Activated CD8-positive, alpha-beta T cell treated with anti-CD3 and anti-CD28 coated beads, Interleukin-2, amount 10 ng/mL, durations not matched to agents 7 days and 5 days (primary cell): ENCODE measurements at places on chromosomes 6 and 20. TPM values are rescaled to one million over a fixed set of nuclear protein-coding genes. Genes with fewer than 3 reads are reported as not detected.

DNA sequence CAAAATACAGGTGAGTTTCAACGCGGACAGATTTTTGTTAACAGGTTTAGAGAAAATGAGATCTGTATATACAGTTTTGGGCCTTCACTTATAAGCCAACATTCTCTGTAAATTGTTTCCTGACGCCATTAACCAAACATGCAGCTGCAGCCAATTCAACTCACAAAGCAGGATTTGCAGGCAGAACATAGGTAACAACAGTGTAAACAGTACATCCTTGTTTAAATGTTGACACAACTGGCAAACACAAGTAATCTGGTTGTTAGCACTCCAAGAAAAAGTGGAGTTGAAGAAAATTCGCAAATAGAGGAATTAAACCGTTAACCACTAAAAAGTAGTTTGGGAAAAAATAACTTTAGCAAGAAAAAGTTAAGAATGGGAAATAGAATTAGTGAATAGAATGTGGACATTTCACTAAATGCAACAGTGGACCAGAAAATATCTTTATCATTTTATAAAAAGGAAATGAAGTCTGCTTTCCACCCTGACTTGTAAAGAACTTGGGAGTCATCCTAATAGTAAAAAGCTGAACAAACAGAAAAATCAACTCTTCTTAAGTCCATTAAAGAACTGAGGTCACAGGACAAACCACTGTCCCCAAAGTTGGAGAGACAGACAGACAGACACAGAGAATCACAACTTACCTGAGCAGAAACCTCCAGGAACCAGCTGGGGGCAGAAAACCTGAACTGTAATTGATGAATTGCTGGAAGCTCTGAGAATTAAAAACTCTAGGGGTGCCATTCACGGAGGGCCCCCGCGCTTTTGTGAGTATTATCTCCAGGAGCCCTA lies 10.1 kb downstream of the SMIM28 start:
- H3K27ac ChIP-seq = no peak overlapping the region
- H3K4me3 ChIP-seq = no peak overlapping the region
- H3K4me1 ChIP-seq = no peaks in the 10 kb centered on the region

Gene C20orf204
- 7.6 TPM for total RNA-seq

DNA sequence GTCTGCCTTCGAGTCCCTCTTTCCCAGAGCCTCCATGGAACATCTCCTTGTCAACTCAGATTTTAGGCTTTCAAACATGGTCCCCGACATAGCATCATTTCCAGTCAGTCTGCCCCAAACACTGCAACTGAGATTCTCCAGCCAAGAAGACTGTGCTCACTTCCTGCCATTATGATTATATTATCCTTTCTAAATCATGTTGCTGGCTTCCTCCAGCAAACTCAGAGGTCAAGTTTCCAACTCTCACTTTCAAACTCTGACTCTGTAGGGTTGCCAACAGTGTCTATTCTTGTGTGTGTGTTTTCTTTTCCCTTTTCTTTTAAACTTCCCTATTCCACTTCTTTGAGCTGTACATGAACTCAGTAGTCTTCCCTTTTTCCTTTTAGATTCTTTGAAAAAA lies 61.2 kb upstream of the TRAF3IP2 start:
- H3K36me3 ChIP-seq = peaks cover 51% of the 10 kb centered on the region
- DNase-seq = no peak
- H3K4me3 ChIP-seq = no peak overlapping the region
- no peaks in the 10 kb centered on the region for H3K4me1 ChIP-seq
- H3K27me3 ChIP-seq = no peaks in the 10 kb centered on the region
- H3K27ac ChIP-seq = no peak overlapping the region

- no peaks in the 10 kb centered on the region for H3K36me3 ChIP-seq
- H3K4me1 ChIP-seq = no peaks in the 10 kb centered on the region
- no peaks in the 10 kb centered on the region for H3K27me3 ChIP-seq
- no peak overlapping the region for H3K4me3 ChIP-seq
- no peak overlapping the region for H3K27ac ChIP-seq
Measured at GRCh38 chr20:15131176-15131575, 793.8 kb upstream of the FLRT3 start.

DNA sequence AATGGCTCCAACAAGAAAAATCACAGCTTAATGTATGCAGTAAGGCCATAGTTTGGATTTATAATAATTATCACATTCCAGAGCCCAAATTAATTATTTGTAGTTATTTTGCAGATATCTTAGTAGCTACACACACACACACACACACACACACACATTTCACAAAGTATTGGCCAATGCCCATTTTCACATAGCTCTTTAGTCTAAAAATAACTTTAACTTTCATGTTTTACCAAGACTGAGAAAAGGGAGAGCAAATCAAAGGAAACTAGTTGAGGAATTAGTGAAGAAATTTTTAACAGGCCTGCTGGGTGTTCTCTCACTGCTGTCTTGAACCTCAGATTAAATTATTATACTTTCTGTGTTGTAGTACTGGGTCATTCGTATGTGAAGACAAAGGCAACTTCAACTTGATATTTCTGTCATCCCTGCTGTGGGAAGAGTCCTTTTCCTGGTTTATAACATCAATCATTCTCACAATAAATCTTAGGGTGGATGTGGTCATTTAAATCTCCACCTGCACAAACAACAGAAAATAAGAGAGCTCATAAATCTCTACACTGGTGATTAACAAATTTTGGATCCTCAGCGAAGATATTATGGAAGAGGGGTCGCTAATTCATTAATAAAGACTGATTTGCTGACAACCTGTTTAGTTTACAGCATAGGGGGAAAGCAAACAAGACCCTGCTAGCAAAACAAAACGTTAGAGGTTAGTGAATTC lies 1.6 kb upstream of the TCF21 start:
- no peak overlapping the region for H3K27ac ChIP-seq
- H3K36me3 ChIP-seq = no peaks in the 10 kb centered on the region
- peaks cover 13% of the 10 kb centered on the region for H3K4me1 ChIP-seq
- H3K27me3 ChIP-seq = peaks cover 62% of the 10 kb centered on the region

DNA sequence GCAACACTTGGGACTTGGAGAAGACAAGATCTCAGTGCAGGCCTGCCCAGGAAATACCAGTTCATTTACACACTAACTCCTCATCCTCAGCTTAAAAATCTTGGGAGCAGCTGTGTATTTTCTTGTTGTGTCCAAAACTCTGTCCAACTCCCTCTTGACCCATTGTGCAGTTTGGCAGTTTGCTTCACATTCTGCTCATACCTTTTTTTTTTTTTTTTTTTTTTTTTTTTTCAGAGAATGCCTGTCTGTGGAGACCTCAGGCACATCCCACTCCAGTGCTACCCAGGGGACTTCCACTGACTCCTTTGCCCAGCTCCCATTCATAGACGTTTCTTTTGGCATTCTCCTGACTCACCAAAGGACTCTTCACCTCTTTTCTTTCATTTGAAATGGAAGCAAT lies 265.8 kb upstream of the TCF21 start:
- H3K4me3 ChIP-seq = no peak overlapping the region
- no peak for DNase-seq
- H3K4me1 ChIP-seq = no peaks in the 10 kb centered on the region
- H3K27me3 ChIP-seq = no peaks in the 10 kb centered on the region
- no peaks in the 10 kb centered on the region for H3K36me3 ChIP-seq

GRCh38 chr6:14765721-14766390 lies 480.0 kb upstream of the JARID2 start:
- H3K27me3 ChIP-seq = peaks cover 3% of the 10 kb centered on the region
- H3K4me3 ChIP-seq = no peak overlapping the region
- H3K36me3 ChIP-seq = no peaks in the 10 kb centered on the region
- H3K4me1 ChIP-seq = peaks cover 4% of the 10 kb centered on the region
- DNase-seq = no peak

DNA sequence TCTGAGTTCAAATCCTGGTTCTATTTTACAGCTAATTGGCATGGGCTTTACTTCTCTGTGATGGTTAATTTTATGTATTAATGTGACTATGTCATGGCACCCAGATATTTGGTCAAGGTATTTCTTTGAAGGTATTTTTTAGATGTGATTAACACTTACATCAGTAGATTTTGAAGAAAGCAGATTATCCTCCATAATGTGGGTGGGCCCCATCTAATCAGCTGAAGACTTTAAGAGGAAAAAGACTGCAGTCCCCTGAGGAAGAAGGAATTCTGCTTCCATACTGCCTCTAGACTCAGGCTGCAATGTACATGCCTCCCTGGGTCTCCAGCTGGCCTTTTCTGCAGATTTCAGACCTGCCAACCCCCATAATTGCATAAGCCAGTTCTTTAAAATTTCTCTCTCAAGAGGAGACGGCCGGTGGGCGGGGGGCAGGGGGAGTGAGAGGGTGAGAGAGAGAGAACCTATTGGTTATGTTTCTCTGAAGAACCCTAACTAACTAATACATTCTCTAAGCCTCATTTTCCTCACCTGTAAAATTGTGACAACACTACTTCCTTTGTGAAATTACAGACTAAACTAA lies 338.2 kb upstream of the PRDM1 start:
- no peak overlapping the region for H3K27ac ChIP-seq
- peaks cover 3% of the 10 kb centered on the region for H3K36me3 ChIP-seq
- no peak overlapping the region for H3K4me3 ChIP-seq
- DNase-seq = no peak

DNA sequence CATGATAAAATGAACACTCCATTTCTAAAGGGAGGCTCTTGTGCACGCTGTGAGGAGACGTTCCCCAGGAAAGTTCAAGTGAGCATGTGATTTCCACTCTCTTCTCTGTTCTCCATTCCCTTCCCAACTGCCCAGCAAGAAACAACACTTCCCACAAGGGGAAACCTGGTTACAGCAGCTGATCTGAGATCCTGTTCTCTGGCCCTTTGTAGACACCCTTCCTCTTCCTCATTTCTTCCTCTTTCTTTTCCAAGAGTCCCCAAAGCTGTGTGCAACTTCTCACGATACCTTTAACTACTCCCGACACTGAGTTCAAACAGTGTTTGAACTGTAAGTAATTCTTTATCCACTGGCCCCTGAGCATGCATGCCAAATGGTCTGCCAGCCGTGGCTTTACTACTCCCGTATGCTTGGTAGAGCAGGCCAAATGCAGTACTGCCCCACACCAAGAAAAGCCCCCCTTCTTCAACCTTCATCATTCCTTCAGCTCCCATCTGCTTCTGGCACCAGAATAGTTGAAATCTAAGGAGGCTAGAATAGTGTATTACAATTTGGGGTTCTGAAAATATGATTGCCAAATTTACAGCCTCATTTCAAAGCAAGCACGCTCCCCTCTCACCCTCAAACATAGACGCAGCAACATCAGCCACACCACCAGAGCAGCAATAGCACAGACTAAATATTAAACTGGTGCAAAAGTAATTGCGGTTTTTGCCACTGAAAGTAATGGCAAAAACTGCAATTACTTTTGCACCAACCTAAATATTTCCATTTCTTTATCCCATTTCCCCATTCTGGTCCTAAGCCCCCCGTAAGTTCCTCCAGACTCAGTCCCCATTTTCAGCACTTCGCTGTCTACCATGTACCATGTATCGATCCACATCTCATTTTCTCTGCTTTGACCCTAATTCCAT lies 4.3 kb downstream of the HLA-DMB start:
- no peak overlapping the region for H3K27ac ChIP-seq
- no peak overlapping the region for H3K4me3 ChIP-seq
- DNase-seq = no peak
- peaks cover 3% of the 10 kb centered on the region for H3K27me3 ChIP-seq
- H3K36me3 ChIP-seq = peaks cover 6% of the 10 kb centered on the region

DNA sequence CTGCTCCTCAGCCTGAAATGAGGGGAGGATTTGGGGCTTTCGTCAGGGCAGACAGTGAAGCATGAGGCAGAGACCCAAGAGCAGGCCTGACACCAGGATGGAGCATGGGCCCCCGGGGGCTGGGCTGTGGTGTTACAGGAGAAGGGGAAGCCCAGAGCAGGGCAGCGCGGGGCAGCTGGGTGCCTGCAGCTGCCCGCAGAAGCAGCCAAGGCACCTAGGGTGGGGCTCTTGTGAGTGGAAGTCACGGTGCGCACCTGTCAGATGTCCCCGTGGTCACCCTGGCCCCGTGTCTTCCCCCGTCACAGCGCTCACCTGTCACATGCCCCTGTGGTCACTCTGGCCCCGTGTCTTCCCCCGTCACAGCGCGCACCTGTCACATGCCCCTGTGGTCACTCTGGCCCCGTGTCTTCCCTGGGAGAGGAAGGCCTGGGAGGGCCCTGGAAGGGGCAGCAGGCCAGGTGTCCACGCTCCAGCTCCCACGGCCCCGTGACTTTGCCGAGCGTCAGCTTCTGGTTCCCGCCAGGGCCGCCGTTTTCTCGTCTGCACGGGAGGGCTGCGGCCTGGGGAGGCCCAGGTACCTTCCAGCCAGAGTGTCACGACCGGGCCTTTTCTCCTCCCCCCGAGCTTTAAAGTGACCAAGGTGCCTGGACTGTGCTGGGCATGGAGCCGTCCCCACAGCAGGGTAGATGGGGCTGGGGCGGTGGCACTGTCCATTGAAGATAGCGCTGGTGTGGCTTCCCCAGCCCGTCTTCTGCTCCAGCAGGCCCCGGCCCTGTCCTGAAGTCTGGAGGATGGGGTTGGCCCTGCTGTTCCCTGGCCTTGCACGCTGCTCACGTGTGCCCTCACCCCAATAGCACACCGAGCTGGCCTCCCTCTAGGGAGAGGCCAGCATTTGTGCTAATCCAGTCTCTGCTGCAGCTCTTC lies 9.4 kb downstream of the ARFGAP1 start:
- no peak overlapping the region for H3K4me3 ChIP-seq
- H3K4me1 ChIP-seq = peaks cover 4% of the 10 kb centered on the region
- H3K27me3 ChIP-seq = no peaks in the 10 kb centered on the region
- peak overlapping the region; percentile 9 for H3K27ac ChIP-seq
- H3K36me3 ChIP-seq = peaks cover 11% of the 10 kb centered on the region

DNA sequence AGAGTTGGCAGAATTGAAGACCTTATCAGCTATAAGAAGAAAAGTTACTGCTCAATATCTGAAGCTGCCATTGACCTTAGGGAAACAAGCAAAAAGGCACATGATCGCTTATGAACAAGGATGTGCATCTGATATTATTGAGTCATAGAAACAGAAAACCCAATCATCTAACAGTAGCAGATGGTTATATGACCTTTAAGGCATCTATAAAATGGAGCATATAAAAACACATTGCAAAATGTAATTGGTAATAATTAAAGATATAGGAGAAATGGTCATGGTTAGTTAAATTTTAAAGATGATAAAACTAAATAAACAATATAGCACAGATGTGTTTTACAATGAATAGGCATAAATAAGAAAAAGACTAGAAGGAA lies 260.1 kb upstream of the TAB2 start:
- no peak overlapping the region for H3K4me3 ChIP-seq
- no peaks in the 10 kb centered on the region for H3K27me3 ChIP-seq
- H3K36me3 ChIP-seq = peaks cover 5% of the 10 kb centered on the region
- DNase-seq = no peak

- H3K4me1 ChIP-seq = no peaks in the 10 kb centered on the region
- H3K27ac ChIP-seq = no peak overlapping the region
- H3K36me3 ChIP-seq = no peaks in the 10 kb centered on the region
- H3K4me3 ChIP-seq = no peak overlapping the region
- no peak for DNase-seq
Measured at GRCh38 chr20:13857304-13857703, 72.5 kb downstream of the NDUFAF5 start.

Gene IRAK1BP1
- 2.1 TPM for total RNA-seq

Gene TMEM74B
- 0.39 TPM for total RNA-seq
